Stimulated activated CD8-positive, alpha-beta memory T cell treated with anti-CD3 and anti-CD28 coated beads, Interleukin-2, amount 100 ng/mL, for 48 hours (primary cell): ENCODE measurements at places on chromosomes 7 and 10.
A peak's percentile ranks its signal among the peaks of the same experiment; 100 is the strongest.

DNA sequence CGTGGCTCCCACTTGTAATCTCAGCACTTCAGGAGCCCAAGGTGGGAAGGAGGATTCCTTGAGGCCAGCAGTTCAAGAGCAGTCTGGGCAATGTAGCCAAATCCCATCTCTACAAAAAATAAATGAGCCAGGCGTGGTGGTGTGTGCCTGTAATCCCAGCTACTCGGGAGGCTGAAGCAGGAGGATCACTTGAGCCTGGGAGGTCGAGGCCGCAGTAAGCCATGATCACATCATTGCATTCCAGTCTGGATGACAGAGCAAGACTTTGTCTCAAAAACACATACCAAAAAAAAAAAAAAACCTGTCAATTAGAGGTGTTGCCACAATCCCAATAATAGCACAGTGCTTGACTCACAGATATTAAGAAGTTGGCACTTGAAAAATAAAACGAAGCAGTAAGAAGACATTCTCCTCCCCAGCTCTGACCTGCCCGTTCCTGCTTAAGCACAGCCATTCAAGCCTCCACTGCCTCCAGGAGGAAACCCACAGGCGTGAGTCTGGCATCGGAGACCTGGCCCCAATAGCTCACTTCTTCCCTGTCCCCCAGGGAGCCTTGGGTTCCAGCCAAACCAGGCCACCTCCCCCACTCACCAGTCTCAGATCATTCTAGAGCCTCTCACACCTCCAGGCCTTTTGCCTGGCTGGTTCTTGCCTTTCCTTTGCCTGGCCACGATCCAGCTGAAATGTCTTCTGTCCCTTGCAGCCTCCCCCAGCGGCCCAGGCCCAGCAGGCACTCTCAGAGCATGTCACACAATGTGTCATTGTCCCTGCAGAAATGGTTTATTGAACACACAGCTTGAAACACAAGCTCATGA lies 45.3 kb upstream of the GTF2I start:
- DNase-seq = no peak

DNA sequence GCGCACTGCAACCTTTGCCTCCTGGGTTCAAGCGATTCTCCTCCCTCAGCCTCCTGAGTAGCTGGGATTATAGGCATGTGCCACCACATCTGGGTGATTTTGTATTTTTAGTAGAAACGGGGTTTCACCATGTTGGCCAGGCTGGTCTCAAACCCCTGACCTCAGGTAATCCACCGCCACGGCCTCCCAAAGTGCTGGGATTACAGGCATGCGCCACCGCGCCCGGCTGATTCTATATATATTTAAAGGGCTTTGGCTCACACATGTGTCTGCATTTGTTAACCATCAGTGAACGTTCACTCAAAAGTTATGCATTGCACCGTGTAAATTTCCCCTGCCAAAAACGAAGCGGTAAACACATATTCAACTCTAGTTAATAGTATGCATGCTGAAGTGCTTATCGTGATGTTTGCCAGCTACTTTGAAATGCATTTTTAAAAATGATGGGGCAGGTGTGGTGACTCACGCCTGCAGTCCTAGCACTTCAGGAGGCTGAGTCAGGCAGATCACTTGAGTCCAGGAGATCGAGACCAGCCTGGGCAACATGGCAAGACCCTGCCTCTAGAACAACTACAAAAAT lies 17.7 kb upstream of the WIPI2 start:
- DNase-seq = no peak

DNA sequence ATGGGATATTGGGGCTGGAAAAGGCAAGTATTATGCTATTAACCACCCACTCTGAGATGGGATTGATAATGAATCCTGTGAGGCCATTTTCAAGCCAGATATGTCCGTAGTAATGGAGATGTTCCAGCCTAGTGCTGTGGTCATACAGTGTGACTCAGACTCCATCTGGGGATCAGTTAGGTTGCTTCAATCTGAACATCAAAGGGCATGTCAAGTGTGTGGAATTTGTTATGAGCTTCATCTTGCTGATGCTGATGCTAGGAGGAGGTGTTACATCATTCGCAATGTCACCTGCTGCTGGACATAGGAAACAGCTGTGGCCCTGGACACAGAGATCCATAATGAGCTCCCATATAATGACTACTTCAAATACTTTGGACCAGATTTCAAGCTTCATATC lies 144.7 kb downstream of the PLCE1 start:
- no peak for DNase-seq

- no peak for DNase-seq
These were observed 59.4 kb upstream of the FRMD4A start for GRCh38 chr10:14389981-14390590.

DNA sequence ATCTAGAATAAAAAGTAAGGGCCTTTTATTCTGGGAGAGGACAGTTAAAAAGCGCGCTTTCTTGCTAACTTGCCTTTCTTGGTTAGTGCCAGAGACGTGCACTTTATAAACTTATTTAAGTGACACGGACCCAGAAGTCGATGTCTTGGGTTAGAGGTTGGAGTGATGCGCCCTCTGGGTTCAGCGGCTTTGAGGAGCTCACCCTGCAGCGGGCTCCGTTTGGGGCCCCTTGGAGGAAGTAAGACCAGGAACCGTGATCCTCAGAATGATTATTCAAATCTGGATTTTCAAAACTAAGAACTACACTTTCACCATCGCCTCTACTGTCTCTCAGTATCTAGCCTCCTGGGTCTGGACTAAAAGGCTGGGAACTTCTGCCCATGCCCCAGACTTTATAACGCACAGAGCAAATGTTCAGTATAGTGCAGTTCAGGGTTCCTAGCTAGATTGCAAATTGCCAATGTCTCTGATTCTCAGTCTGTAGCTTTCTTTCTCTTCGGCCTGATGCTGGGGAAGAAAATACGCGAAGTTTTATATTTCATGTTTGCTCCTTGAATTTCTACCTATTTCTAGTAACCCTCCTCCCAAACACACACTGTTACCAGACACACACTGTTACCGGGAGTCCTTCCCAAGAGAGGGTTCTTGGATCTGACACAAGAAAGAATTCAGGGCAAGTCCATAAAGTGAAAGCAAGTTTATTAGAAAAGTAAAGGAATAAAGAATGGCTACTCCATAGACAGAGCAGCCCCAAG lies 18.6 kb upstream of the SMO start:
- no peak for DNase-seq

DNA sequence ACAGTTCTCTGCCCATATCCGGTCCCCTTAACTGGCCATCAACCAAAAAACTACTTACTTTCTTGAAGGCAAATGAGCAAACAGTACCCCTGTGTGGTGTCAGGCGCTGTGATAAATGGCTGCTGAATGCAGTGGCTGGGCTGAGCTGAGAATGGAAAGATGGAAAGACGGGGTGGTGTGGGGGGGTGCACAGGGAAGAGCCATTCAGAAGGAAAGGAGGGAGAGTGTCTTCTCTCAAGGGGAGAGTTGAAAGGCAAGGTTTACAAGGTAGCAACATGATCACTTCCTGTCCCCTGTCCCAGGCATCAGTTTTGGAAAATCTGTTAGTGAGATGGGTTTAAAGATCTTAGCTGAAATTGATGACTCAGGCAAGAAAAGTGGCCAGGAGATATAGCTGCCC lies 22.5 kb downstream of the EMX2 start:
- DNase-seq = no peak

GRCh38 chr10:68878496-68878895 lies 22.6 kb upstream of the DDX50 start:
- no peak for DNase-seq

- no peak for DNase-seq
These were observed 52.5 kb downstream of the NPY start for GRCh38 chr7:24336461-24336860.

DNA sequence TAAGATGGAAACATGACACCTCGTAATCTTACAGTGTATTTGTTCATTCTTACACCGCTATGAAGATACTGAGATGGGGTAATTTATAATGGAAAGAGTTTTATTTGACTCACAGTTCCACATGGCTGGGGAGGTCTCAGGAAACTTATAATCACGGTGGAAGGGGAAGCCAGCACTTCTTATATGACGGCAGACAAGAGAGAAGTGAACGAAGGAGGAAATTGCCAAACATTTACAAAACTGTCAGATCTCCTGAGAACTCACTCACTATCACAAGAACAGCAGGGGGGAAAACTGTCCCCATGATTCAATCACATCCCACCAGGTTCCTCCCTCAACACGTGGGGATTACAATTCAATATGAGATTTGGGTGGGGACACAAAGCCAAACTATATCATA lies 282.3 kb downstream of the HGF start:
- no peak for DNase-seq

GRCh38 chr10:24513155-24513554 lies 210.5 kb downstream of the ARHGAP21 start:
- DNase-seq = no peak

GRCh38 chr7:8092140-8092539 lies 123.5 kb downstream of the GLCCI1 start:
- DNase-seq = no peak

DNA sequence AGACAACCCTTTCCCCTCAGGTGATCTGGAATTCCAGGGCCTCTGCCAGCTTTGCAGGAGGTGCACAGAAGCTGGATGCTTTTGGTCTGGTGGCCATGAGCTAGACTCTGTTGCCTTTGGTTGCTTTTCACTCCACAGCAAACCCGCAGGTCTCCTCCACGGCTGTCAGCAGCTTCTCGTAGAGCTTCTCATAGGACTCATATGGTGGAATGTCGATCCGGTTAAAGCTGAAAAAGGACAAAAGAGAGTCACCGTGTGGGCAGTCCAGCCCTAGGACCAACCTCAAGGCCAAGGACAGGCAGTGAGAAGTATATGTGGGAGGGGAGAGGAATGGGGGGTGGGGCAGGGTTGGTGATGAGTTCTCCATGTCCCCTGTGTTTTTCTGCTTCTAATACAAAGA lies 113.5 kb downstream of the SMURF1 start:
- DNase-seq = no peak

DNA sequence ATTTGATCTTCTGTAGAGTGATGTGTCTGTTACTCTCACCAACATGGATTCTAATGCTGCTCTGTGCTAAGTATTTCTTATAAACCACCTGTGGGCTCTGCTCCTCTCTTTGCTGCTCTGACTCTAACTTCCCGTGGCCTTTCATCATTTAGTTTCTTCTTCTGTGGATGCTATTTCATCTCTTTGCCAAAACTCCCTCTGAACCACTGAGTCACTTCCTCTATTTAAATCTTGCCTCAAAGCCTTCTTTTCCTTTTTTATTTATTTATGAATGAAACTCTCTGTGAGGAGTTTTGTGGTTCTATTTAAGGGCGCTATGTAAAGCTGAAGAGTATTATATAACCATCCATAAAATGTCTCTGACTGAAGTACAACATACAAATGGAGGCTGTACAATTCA lies 538.5 kb downstream of the SUGCT start:
- DNase-seq = no peak

DNA sequence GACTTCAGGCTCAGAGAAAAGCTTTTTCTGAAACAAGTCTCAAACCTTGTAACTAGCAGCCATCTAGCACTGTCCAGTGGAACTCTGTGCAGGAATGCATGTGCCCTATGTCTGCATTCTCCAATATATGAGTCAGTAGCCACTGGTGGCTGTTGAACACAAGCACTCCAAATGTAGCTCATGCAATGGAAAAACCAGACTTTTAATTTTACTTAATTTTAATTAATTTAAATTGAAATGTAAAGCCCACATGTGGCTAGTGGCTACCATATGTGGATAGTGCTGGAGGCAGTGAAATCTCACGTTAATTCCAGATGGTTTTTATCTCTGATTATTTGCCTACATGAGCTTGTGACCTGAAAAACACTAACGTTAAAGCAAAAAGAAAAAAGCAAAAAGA lies 225.1 kb downstream of the GATA3 start:
- no peak for DNase-seq

DNA sequence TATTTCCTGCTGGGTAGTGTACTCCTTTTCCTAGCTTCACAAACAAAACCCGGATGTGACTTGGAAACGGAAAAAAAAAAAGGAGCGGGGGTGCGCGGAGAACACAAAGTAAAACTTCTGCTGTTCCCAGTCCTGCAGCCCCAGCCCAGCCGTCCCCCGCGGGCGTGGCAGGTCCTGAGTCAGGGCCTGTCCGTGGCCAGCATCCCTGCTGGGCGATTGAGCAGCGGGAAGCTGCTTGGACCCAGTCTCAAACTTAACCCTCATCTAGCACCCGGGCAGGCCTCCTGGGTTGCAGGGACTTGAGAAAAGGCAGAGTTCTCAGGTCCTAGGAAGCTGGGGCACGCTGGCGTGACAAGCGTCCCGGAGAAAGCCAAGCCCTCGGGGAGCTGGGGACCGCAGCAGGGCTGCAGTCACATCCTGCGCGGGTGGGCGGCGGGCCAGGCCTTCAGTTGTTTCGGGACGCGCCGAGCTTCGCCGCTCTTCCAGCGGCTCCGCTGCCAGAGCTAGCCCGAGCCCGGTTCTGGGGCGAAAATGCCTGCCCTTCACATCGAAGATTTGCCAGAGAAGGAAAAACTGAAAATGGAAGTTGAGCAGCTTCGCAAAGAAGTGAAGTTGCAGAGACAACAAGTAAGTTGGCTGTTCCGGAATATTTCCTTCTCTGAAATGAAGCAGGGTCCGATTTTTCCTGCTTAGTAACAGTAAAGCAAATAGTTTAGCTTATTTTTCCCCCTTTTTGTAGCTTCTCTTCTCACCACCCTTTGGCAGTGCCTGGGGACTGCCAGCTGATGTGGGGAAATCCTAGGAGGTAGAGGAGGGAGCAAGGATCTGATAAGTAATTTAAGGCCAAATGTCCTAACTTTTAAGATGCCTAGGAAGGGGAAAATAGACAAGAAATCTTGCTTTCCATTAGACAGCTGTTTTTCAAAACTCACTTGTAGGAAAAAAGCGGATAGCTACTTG lies at the start of gene GNG11:
TSS of gene GNG11 (plus strand) at position 129 of the 960 bp plus-strand sequence. CDS start at position 532, 403 bp downstream.
- DNase-seq = peak; percentile 22

DNA sequence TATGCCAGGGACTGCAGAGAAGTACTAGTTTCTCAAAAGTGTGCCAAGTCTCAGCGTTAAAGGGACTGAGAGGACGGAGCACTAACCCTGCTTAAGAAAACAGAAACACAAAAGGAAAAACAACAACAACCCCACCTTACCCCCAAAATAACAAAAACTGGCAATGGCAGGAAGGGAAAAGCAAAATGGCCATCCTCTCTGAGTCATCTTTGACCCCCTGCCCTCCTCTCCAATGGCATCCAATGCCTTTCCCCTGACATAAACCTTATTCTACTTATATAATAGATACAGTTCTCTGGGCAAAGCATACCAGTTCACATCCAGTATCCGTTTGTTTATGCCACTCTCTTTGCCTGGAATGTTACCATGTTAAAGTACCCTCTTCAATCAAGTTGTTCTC lies 1.6 kb downstream of the POLR1F start:
- DNase-seq = no peak

GRCh38 chr7:70178787-70179186 lies 580.5 kb downstream of the AUTS2 start:
- DNase-seq = no peak

GRCh38 chr10:70227548-70228320 lies 5.5 kb downstream of the PPA1 start:
- DNase-seq = no peak

DNA sequence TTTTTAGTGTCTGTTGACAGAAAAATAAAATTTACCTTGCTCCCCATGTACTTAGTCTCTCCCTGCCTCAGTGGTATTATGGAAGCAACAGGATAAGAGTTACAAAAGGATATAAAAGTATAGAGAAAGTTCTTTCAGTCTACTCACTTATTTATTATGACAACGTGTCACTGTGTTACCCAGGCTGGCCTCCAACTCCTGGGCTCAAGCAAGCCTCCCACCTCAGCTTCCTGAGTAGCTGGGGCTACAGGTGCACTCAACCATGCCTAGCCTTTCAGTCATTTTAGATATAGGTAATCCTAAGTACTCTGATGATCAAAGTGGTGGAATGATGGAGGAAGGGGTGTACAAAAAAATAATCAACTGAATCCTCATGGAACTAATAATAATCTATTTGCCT lies 215.2 kb upstream of the MKLN1 start:
- DNase-seq = no peak

- no peak for DNase-seq
These were observed 8.6 kb downstream of the AOC1 start for GRCh38 chr7:150860978-150861295.
